ENCODE measurements at places on chromosomes 4 and X.
A peak's percentile ranks its signal among the peaks of the same experiment; 100 is the strongest.

DNA sequence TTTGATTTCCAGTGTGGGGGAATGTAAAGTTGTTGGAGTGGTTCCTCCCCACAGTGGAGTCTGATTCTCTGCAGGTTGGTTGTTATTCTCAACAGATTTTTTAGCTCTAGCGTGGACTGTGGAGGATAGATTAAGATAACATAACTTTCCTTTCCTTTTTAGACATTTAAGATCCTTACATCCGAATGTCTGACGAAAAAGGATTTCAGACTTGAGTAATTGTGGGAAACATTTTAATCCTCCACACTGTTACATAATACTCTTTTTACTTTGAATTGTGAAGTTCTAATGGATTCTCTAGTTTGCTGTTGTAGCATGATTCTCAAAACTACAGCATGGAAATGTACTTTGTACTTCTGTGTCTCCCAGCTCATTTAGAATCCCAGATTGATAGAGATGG, 107.8 kb downstream of the ARHGAP10 start:
- no peak for ATAC-seq

- no peak for ATAC-seq
Measured at GRCh38 chr4:25797136-25797535, 65.7 kb downstream of the SEL1L3 start.

DNA sequence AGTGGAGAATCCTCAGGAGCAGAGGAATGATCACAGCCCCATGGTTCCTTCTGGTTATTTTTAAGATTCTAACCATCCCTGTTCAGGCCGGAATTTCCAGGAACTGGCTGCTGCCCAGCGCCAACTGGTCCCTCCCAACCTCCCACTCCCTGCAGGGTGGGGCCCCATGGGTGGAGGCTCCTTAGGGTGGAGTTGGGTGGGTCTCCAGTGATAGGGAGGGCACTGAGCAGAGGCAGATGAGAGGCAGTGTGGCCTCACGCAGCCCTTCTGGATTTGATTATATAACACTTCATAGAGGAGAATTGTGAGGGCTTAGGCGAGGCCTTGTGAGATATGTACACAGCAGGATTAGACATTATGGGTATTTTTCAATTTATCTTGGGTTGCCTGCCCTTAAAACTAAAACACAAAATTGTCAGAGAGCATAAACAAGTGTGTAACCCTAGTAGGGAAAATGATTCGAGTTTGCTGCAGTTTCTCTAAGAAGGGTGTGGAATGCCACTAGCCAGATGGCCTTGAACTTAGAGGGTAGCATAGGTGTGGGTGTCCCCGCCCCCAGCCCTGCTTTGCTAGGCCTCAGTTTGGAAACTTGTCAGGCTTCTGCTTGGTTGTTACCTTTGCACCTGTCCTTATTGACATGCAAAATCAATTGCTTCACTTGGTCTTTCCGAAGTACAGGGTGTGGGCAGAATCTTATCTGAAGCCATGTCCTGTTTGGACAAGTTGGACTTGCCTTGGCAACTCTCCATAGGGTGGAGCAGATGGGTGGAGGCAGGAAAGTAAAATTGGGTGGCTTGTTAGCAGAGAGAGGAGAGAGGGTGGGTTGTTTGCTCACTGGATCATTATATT, 9.4 kb downstream of the KLF3 start:
- ATAC-seq = no peak

GRCh38 chrX:114619874-114620273, 36.0 kb downstream of the HTR2C start:
- ATAC-seq = no peak

DNA sequence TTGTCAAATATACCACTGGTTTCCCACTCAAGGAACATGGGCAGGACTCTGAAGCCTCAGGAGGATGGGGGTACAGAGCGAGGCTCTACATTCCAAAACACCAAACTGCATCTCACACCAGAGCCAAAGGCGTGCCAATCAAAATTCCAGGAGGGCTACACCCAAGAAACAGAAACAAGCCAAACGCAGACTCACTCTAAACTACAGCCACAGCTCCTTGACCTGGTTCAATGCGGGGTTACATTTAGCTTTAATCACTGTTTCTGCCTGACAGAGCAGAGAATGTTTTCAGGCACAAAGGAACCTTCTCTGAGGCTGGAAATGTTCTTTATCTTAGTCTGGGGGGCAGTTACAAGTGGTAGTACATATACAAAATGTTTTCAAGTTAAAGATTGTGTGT, 2121.5 kb upstream of the AGA start:
- no peak for ATAC-seq

DNA sequence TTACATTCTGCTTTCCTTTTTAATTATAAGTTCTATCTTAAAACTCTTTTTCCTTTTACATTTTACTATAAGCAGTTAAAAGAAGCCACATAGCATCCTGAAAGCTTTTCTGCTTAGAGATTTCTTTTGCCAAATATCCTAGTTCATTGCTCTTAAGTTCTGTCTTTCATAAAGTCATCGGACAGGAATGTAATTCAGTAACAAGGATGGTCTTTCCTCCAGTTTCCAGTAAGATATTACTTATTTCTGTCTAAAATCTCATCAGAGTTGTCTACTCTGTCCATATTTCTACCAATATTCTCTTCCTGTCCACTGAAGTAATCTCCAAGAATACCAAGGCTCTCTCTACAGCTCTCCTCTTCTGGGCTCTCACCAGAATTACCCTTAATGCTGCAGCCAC, 37.5 kb upstream of the ADH1C start:
- ATAC-seq = no peak

- no peak for ATAC-seq
Measured at GRCh38 chr4:186932631-186933187, 209.1 kb upstream of the FAT1 start.

DNA sequence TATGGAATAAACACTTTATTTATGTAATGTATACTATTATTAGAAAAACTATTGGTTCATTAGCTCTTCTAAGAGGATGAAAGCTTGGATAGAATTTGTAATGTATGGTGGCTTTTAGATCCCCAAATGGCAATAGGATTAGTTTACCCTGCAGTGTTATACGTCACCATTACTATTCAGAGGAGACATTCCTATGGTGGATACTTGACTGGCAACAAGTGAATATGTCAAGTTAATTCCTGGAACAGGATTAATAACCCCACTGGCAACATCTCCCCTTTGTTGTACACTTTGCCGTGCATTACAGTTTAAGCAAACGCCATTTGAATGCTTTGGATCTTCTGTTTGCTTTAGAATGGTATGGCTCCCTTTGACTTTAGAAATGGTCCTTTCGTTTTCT, 420.3 kb downstream of the FAM47B start:
- ATAC-seq = no peak

DNA sequence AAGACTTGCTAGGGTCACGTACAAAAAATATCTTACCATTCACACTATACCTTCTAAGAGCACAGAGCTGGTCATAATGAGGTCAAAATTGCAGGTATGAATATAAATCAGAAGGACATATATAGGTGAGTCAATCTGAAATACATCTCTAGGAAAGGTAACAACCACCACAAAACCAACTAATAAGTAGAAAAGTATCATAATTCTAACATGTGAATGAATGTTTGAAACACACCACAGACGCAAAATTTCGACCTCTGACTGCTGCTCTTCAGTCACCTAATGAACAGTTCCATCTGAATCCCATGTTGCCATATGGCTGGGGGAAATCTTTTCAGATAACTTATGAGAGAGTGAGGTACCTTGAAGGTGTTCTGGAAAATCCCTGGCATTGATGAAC, 22.1 kb downstream of the STAP1 start:
- peak; percentile 65 for ATAC-seq

DNA sequence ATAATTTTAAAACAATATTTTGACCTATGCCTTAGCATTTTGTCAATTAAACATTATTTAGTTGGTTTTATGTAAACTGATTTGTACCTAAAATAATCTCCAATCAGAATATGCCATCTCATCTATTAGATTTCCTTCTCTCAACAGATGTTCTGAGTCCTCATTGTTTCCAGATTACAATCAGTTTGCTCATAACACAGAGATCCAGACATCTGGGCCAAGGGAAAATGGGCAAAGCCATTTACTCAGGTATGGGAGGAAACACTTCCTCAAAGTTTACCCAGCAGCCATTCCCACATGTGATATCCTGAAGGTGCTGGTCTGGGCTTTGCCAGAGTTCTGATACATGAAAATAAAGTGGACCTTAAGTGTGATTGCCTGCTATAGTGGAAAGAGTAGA, 217.9 kb upstream of the GPC4 start:
- no peak for ATAC-seq

GRCh38 chr4:71006203-71006907, 12.9 kb downstream of the DCK start:
- peak; percentile 86 for ATAC-seq

DNA sequence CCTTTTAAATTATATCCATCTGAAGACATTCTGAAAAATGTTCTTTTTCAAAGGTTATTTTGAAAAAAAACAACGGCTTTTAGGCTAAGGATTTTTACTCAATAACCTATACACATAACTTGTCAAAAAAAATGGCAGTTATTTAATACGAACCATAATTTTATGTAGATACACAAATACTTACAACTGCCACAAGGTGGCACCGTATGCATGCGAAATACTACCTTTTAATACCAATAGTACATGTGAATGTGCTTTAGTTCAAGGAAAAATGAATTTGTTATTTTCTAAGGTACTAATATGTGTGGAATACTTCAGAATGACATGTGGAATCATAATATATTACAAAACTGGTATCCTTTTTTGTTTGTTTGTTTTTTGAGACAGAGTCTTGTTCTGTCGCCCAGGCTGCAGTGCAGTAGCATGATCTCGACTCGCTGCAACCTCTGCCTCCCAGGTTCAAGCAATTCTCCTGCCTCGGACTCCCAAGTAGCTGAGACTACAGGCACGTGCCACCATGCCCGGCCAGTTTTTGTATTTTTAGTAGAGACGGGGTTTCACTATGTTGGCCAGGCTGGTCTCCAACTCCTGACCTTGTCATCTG, 4.6 kb upstream of the MAD2L1 start:
- ATAC-seq = no peak

DNA sequence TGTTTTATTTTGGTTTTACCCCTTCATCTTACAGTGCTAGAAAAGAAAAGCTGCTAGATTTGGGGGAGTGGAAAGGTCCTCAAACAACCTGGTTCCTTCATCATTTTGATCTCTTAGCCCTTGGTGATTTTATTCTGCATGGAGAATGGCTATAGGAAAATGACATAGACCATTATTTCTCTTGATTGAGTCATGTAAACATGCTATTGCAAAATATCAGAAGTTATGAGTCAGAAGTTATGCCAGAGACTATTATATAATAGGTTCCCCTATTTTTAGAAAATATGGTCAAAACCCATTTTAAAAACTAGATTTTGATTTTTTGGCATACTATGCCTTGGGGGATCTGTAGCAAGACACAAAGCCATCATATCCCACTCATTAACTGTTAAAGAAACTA, 83.7 kb upstream of the FAM9C start:
- peak; percentile 38 for ATAC-seq

- ATAC-seq = no peak
Measured at GRCh38 chr4:900721-901120, 31.4 kb downstream of the GAK start.

DNA sequence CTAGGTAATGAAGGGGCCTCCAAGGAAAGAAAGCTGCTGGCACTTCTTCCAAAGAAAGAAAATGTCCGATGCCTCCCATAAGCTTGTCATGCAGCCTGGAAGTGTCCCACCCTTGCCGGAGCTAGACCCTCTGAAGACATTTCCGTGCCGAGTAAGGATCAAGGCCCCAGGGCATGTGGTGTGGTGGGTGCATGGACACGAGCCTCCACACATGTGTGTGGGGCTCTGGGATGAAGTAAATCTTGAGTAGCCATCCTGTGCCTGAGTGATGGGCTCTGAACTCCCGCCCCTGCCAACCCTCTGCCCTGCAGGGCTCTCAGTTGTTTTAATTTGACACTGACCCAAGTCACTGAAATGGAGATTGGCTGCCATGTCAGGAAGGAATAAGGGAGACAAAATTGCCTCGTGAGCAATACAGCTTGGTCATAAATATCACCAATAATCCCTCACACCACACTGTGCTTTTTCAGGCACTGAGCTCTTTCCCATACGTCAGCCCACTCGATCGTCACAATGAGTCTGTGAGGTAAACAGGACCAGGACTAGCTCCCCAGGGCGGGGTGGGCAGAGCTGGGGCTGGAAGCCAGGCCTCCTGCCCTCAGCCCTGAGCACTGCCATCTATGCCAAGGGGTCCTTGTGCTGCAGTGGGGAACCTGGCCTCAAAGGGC, 24.6 kb downstream of the CNGA2 start:
- ATAC-seq = no peak

- ATAC-seq = no peak
Measured at GRCh38 chr4:103424853-103425252, 226.7 kb upstream of the CENPE start.

- ATAC-seq = no peak
Measured at GRCh38 chr4:55927803-55928437, 20.8 kb upstream of the CEP135 start.

DNA sequence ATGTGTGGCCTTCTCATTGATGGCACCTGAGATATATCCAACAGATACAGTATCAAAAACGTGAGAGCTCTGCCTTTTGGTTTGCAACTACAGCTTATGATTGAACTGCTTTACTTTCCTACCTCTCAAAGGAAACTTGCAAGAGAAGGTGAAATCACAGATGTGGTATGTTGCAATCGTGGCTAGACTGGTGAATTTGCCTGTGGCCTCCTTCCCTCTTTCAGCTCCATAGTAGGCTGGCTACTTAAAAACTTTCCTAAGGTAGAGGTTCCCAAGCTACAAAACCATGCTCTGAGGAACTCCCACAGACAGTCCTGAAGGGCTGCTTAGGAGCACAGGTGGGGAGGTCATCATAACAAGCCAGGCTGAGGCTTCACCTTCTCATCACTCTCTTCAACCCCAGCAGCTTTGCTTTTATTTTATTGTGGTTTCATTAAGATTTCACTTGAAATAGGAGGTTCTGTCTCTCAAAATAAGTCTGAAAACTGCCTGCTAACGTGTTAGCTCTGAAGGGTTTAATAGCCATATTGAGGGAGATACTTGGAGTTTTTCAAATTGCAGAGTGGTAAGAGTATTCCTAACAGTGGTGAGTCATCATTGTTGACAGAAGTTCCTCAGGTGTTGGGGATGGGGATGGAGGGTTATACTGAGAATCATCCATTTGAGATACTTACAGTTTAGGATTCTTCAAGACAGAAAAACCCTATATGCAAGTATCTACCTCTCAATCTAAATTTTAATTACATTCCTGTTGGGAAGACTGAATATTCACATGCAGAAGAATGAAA, 93.5 kb upstream of the UCP1 start:
- no peak for ATAC-seq

GRCh38 chrX:48196745-48197201, at the start of gene SSX5:
TSS of gene SSX5 (minus strand) at chrX:48196795. CDS start at chrX:48195358, 1,437 bp downstream.
- ATAC-seq = no peak

- no peak for ATAC-seq
Measured at GRCh38 chr4:115562506-115562905, 449.1 kb upstream of the NDST4 start.

- no peak for ATAC-seq
Measured at GRCh38 chr4:139639654-139640053, 26.0 kb upstream of the MGST2 start.

- ATAC-seq = no peak
Measured at GRCh38 chr4:127131527-127131926, 501.2 kb upstream of the INTU start.

- no peak for ATAC-seq
Measured at GRCh38 chr4:48792348-48793006, 12.4 kb upstream of the FRYL start.

All from activated CD4-positive, CD25-positive, alpha-beta regulatory T cell treated with anti-CD3 and anti-CD28 coated beads, Interleukin-2, amount 50 U/mL, for 24 hours (primary cell).